ENCODE measurements at places on chromosomes 7 and 10.

DNA sequence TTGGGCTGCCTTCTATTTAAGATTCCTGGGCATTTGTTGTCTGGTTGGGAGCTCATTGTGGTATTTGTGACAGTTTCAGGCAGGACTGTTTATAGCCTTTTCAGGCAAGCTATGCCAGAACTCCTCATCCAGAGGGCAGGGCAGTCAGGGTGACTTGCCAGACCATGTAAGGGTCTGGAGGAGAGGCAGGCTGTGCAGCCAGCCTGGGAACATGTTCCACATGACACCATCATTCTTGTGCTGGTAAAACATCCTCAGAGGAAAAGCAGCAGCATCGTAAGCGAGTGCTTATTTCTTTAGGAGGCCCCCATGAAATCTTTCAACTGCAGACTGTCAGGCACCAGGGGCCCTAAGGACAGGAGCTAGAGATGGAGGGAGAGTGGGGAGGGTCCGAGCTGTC lies 44.0 kb upstream of the SORBS1 start:
- no peak for DNase-seq

- no peak for DNase-seq
Observed at GRCh38 chr7:126222782-126223181, 1030.0 kb downstream of the GRM8 start.

GRCh38 chr7:108777966-108778365 lies 208.3 kb downstream of the DNAJB9 start:
- no peak for DNase-seq

- DNase-seq = no peak
Observed at GRCh38 chr10:31647861-31648260, 280.8 kb downstream of the ARHGAP12 start.

DNA sequence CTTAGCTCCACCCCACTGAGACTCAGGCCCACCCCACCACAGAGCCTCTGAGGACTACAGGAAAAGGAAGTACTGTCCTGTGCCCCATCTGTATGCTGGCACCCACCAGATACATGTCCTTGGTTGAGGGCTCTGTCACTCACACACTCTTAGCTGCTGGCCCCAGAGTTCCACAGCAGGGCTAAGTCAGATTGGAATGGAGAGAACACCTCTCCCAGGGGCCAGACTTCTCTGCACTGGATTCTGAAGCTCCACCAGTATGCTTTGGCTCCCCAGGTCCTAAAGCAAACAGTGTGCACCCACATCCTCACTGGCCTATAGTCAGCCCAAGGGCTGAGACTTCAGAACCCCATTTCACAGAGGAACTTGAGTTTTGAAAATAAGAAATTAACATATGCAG lies 103.2 kb upstream of the PPP2R2D start:
- no peak for DNase-seq

- DNase-seq = no peak
Observed at GRCh38 chr10:49191349-49191748, 3.2 kb upstream of the TMEM273 start.

DNA sequence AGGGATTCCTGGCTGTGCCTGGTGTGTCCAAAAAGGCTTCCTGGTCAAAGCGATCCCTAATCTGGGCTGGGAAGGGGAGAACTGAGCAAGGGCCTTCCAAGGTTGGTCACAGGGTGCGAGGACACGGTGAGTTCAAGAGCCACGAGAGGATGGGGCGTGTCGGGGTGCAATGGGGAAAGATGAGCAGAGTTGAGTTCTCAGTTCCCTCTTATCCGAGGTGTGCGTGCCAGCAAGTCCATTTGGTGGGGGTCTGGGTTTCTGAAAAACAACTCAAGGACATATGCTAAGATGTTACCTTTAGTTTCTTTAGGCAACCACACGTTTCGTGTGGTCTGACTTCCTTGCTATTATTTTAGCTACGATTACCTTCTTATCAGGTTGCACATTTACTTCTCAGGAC lies 1.3 kb downstream of the ZNF775 start:
- no peak for DNase-seq

DNA sequence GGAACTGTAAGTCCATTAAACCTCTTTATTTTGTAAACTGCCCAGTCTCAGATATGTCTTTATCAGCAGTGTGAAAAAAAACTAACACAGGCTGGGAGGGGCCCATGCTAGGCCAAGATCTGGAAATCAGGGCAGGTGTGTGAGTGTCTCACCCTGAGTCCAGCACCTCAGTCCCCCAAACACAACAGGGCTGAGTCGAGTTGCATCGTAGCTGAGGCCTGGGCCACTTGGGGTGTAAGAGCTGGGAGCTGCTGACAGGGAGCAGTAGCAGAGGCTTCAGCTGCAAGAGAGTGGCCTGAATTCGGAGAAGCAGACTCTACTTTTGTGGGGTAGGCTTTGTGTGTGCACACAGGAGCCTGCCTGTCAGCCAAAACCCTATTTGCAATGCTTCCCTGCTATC lies 553.1 kb downstream of the PTPRN2 start:
- no peak for DNase-seq

GRCh38 chr10:77602913-77603533 lies 34.6 kb downstream of the KCNMA1 start:
- DNase-seq = no peak

DNA sequence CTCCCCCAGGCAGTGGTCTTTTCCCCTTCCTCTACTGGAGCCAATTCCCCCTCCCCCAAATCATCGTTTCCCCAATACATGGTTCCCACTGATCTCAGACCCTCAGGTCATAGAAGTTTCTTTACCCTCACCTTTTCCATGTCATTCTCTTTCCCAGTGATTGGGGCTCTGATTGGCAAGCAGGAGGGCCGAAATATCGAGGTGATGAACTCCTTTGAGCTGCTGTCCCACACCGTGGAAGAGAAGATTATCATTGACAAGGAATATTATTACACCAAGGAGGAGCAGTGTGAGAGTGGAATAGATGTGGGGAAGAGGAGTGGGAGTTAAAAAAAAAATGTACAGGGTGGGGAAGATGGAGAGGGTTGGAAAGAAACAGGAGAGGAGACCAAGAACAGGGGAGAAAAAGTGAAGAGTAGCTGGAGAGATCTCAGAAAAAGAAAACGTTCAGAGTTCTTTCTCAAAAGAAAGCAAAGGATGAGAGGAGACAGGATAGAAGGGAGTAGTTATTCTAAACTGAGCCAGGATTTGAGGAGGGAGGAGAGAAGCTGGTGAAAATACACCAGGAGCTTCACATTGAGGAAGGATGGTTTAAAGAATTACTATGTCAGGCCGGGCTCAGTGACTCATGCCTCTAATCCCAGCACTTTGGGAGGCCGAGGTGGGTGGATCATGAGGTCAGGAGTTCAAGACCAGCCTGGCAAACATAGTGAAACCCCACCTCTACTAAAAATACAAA lies 858 bp downstream of the COPS6 start:
- no peak for DNase-seq

GRCh38 chr10:46560381-46560780 lies 3.9 kb upstream of the GPRIN2 start:
- DNase-seq = no peak

GRCh38 chr7:99737726-99738125 lies 2.7 kb upstream of the CYP3A7 start:
- no peak for DNase-seq

GRCh38 chr7:29565224-29565630 lies 1.6 kb downstream of the PRR15 start:
- no peak for DNase-seq

DNA sequence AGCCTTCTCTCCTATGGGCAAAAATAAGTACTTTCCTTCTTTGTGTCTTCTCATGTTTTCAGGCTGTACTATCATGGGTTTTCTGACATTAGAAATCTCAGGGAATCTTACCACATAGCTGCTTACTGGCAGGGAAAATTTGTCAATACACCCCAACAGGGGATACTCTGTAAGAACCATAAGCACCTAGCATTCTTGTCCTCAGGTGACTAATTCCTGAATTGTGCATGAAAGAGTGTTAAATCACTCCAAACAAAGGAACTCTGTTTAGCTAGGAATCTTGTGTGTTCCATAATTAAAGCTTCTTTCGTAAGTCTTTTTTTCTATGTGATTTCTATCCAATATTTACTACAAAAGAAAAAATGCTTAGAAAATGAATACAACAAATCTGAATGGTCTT lies 206.7 kb upstream of the POT1 start:
- no peak for DNase-seq

GRCh38 chr10:119652361-119652730 lies 1.2 kb downstream of the BAG3 start:
- DNase-seq = peak; percentile 69

- DNase-seq = peak; percentile 23
Observed at GRCh38 chr7:55019191-55019690, 424 bp downstream of the EGFR start.

- DNase-seq = no peak
Observed at GRCh38 chr10:117386805-117387204, 11.6 kb upstream of the PDZD8 start.

GRCh38 chr10:6542999-6543430 lies 37.1 kb downstream of the PRKCQ start:
- DNase-seq = no peak

DNA sequence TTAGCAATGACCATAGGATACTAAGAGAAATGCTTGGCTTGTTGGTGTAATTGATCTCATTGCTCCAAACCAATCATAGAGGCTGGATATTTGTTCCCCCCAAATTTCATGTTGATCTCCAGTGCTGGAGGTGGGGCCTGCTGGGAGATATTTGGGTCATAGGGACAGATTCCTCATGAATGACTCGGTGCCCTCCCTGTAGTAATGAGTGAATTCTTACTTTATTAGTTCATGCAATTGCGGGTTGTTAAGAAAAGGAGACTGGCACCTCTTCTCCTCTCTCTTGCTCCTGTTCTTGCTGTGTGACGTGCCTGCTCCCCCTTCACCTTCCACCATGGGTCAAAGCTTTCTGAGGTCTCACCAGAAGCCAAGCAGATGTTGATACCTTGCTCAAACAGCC lies 630.1 kb downstream of the CALN1 start:
- DNase-seq = no peak

- no peak for DNase-seq
Observed at GRCh38 chr7:157851501-157852067, 514.8 kb downstream of the DNAJB6 start.

GRCh38 chr7:73909051-73909941 lies 48.3 kb downstream of the TMEM270 start:
- no peak for DNase-seq

GRCh38 chr7:51182636-51183166 lies 133.9 kb downstream of the COBL start:
- DNase-seq = no peak

GRCh38 chr7:139851770-139852481 lies 22.9 kb downstream of the TBXAS1 start:
- DNase-seq = no peak

GRCh38 chr10:77630507-77630848 lies 7.1 kb downstream of the KCNMA1 start:
- no peak for DNase-seq

DNA sequence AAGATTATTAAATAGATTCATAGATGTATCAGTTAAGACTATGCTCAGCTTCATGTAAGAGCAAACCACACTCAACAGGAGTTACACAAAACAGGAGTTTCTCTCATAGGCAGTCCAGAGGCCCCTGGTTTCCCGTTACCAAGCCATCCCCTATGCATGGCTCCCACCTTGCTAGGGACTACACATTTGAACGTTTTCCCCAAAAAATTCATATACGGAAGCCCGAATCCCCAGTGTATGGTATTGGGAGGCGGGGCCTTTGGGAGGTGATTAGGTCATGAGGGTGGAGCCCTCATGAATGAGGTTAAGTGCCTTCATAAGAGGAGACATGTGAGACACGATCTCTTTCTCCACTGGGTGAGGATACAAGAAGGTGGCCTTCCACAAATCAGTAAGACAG lies 29.1 kb downstream of the RSU1 start:
- DNase-seq = no peak

GRCh38 chr7:127844165-127844564 lies 187.1 kb downstream of the LRRC4 start:
- no peak for DNase-seq

DNA sequence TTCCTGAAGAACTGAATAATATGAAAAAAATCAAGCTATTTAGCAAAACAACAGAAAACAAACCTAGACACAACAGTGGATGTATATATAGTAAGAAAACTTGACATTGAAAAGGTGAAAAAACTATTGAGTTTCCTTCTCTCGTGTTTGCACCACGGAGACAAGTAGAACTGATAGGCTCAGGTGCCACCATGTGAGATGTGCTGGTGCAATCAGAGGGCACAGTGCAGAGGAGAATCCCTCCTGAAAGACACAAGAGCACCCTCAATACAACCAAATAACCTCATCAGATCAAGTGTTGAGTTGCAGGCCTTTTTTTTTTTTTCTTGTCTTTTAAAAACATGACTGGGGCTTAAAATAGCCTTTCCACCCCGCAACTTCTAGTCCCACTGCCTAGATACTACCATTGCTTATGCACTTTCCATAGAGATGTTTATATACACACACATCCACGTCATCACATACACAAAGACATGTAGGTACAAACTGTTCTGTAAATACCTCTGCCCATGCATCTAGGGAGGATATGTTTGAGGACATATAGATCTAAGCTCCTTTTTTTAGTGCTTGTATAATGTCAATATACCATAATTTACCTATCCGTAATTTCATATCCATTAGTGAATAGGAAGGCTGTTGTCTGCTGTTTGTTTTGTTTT lies 54.1 kb downstream of the UBE2H start:
- no peak for DNase-seq

- no peak for DNase-seq
Observed at GRCh38 chr7:137869260-137869659, 22.5 kb upstream of the DGKI start.

DNA sequence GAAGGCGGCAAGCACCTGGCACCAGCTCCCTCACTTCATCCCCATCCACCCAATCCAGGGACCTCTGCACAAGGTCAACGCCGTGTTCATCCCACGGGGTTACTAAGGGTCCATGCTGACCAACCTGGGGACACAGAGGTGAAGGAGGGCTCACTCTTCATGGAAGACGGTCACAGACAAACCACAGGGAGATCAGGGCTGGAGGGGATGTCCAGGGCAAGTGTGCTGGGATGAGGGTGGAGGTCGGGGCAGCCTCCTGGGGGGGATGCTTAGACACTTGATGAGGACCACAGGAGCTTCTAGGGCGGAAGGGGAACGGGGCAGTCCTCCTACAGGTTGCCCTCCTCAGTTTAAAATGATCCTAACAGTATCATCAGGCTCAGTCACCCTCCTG lies 46.7 kb downstream of the FAM53B start:
- no peak for DNase-seq

DNA sequence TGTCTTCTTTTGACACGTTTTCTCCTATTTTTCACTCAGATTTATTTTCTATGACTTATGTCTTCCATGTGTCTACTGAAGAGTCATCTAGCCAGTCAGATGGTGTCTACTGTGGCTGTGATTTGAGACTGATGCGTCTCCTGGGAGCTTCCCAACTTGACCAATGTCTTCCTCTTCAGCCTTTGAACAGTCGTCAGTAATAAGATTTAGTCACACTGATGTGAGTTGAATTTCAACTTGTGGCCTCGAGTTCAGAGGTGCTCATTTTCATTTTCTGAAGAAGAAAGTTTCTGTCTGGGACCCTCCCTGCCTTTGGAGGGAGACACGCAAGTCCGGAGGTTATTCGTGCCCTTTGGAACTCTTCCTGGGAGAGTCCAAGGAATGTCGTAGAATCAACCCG lies 221.9 kb upstream of the INHBA start:
- no peak for DNase-seq

GRCh38 chr10:110759523-110759922 lies 112.2 kb upstream of the PDCD4 start:
- no peak for DNase-seq

Data from kidney glomerular epithelial cell (primary cell).